AG08396 (cell line): ENCODE measurements at places on chromosomes 4 and X.

DNA sequence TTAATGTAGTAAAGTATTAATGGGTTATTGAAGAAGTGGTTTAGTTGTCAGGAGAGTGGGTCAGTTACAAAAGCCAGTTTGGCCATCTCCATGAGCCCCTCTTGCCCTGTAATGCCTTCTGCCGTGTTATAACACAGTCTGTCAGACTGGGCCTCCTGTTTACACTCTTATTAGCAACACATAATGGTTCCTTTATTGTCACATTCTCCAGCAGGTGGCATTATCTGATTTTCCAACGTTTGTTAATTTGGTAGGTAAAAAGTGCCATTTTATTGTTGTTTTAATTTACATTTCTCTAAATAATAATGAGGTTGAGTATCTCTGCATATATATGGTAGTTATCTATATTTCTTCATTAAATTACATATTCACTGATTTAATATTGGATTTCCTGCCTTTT lies 560.8 kb downstream of the FGF13 start:
- no peak for DNase-seq

GRCh38 chrX:40176351-40177116 lies 78.8 kb upstream of the BCOR start:
- DNase-seq = peak; percentile 62

- DNase-seq = no peak
Observed at GRCh38 chr4:84678976-84679744, 96.2 kb downstream of the CDS1 start.

DNA sequence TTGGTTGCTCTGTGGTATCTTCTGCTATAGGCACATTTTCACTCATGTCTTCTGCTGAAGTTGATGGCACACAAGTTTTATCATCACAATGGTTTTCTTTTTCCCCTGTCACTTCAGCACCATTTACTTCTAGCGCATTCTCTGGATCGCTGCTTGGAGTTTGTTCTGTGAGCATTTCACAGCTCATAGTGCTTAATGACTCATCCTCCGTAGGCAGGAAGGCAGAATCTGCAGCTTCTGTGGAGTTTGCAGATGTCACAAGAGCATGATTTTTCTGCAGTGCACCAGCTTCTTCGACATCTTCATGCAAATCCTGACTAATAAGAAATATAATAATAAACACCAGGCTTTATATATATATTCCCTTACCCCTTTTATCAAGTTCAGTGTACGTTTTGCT lies 83.6 kb downstream of the CHM start:
- peak; percentile 65 for DNase-seq
